ENCODE measurements at places on chromosomes 6 and 20.

DNA sequence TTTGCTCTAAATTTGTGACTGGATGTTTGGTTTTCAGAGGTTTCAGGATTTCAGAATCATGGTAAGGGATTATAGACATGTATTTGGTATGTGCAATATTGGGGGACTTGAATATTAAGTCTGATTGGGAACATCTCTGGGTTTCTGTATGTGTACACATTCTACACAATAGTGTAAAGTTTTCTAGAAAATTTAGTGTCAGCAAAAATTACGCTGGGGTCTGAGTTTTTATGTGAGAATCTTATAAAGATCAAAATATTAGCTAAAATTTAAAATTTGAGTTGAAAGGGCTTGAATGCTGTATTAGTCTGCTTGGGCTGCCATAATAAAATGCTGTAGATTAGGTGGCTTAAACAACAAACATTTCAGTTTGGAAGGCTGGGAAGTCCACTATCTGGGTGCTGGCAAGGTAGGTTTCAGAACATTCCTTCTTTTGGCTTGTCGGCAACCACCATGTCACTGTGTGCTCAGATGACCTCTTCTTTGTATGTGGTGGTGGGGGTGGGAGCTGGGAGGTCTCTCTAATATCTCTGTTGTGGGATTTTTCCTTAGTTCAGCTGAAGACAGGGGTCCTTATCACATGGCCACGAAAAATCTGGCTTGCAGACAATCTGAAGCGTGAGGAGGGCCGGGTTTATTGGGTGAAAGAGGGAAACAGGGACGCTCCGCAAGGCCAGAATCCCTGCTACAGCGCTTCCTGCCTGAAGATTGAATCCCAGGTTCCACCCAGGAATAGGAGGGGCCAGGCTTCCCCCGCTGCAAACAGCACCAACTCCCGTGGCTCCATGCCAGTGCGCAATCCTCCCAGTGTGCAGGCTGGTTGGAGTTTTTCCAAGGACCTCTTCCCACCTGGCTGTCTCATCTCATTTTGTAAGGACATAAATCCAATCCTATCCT lies 299.7 kb downstream of the PLCB1 start:
- no peak for DNase-seq

- DNase-seq: no peak
These were observed 740.5 kb downstream of the CBLN4 start for GRCh38 chr20:55264703-55265239.

- DNase-seq: no peak
These were observed 5.1 kb downstream of the MOCS1 start for GRCh38 chr6:39929039-39929732.

- DNase-seq: no peak
These were observed 157.7 kb upstream of the MMS22L start for GRCh38 chr6:97440590-97441176.

GRCh38 chr6:144647406-144647964 lies 362.4 kb downstream of the UTRN start:
- DNase-seq: no peak

- no peak for DNase-seq
These were observed 105.3 kb downstream of the FOXF2 start for GRCh38 chr6:1494671-1495070.

- no peak for DNase-seq
These were observed 197.8 kb downstream of the TFAP2B start for GRCh38 chr6:51016489-51016888.

GRCh38 chr20:61933951-61934715 lies 131.5 kb downstream of the TAF4 start:
- no peak for DNase-seq

- no peak for DNase-seq
These were observed 169.1 kb upstream of the CDYL start for GRCh38 chr6:4606821-4607704.

GRCh38 chr6:106146852-106147351 lies 60.8 kb downstream of the PRDM1 start:
- DNase-seq: no peak

- no peak for DNase-seq
These were observed 68.8 kb downstream of the AGPAT4 start for GRCh38 chr6:161204866-161205557.

- DNase-seq: no peak
These were observed 34.9 kb downstream of the GPLD1 start for GRCh38 chr6:24454452-24454851.

- DNase-seq: no peak
These were observed 387.1 kb downstream of the DHX35 start for GRCh38 chr20:39349240-39349639.

DNA sequence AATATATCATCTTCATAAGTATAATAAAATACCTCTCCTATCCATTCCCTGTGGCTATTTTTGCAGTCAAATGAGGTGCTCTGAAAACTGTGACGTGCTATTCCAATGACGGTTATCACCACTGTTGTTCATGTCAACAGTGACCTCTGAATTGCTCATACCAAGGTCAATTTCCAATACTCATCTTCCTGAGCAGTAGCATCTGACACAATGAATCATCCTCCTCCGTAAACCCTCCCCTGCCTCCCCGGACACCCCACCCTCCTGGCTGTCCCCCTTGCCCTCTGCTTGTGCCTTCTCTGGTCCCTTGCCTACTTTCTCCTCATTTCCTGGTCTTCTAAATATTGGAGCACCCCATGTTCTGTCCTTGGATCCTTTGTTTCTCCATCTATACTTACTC lies 77.7 kb upstream of the SLC22A23 start:
- no peak for DNase-seq

DNA sequence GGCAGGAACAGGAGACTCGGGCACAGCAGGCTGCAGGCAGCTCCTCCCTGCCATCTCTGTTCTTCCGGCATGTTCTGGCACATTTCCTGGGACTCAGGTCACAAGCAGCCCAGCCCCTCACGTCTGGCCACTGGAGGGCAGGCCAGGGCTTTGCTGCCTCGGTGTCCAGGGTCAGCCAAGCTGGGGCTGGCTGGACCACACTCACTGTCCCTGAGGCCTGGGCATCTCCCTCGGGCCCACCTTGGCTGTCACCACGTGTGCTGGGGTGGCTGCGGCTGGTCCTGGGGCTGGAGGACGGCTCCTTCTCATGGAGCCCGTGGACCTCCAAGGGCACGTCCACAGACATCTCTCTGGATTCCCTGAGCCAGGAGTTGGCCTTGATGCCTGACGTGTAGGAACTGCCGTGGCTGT lies 18.5 kb downstream of the FRMD1 start:
- no peak for DNase-seq

DNA sequence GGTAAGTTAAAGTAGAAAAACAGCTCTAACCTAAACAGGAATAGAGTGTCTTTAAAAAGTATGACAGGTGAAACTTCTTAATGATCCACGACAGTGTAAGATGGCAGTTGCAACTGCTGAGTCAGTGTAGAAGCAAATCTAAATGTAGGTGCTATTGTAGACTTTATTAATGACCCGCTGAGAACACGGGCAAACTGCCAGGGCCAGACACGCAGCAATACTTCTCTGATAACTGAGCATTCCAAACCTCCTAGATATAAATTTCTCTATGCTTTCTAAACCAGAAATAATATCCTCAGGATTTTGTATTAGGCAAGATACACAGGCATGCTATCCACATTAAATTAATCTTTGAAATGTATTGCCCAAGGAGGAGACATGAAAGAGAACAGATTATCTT lies 1076.4 kb downstream of the HACE1 start:
- no peak for DNase-seq

DNA sequence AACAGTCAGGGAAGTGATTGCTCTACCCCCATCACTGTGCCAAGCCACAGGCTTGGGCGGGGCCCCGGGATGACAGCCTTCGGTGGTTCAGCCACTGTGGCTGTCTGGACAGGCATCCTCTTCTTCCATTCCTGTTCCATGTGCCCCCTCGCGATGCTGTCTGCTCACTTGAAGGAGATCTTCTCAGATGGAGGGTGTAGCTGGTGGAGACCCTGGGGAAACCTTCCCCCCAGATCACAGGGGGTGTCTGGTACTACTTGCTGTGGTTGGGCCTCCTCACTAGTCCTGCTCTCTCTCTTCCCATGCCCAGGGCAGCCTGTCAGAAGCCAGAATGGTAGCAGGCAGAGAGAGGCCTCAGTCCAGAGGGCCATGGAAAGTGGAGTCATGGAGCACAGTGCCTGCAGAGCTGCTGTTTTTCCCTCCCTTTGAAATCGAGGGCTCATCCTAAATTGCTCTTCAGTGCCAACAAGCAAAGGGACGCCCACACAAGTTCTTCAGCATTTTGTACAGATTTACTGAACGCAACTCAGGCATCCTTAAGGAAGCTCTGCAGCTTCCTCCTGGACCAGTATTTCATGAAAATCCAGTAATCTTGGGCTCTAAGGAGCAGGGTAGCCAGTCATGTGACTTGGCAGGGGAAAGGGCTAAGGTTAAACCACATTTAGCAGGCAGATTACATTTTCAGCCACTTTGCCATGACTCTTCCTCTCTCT lies 326.6 kb downstream of the ZFAND3 start:
- no peak for DNase-seq

DNA sequence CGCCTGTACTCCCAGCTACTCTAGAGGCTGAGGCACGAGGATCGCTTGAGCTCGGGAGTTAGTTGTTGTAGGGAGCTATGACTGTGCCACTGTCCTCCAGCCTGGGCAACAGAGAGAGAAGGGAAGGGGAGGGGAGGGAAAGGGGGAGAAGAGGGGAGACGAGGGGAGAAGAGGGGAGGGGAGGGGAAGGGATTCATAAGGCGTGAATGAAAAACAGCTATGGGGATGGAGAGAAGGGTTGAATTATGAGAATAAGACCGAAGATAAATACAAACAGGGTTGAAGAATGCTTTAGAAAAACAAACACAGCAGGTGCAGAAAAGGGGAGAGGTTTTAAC lies 106.0 kb downstream of the TRIM27 start:
- no peak for DNase-seq

- no peak for DNase-seq
These were observed 208.7 kb downstream of the COL9A1 start for GRCh38 chr6:70094156-70094555.

GRCh38 chr6:134111062-134111677 lies 58.7 kb upstream of the SLC2A12 start:
- DNase-seq: peak; percentile 21

DNA sequence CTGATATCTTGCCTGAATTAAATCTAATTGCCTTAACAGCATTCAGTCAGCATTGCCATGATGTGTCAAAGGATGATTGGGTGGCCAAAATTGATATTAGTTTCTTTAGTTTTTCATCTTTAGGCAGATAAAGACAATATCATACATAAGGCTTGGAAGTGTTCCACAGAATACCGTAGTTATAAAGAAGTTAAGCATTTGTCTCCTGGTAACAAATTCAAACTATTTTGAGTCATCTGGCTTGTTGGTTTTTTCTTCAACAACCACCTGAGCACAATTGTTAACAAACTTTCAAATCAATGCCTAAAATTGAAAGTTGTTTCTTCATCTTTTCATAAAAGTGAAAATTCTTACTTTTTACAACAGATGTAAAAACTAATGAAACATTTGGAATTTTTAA lies 47.5 kb upstream of the ADGRF5 start:
- DNase-seq: no peak

DNA sequence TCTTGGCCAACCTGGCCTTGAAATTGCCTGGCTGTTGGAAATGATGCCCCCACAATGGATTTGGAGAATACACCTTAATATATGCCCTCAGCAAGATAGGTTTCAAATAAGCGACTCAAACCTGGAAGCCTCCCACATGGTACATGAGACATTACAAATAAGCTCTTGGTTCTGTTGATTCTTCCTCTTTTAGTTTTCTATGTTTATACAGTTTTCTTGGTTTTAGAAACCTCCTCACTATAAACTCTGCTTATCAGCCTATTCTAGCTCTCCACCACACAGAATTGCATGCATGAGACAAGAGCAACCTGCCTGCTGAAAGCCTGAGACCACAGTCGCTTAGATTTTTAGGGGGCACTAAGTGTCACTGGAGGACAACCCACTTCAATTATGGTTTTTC lies 108.8 kb upstream of the PREP start:
- no peak for DNase-seq

DNA sequence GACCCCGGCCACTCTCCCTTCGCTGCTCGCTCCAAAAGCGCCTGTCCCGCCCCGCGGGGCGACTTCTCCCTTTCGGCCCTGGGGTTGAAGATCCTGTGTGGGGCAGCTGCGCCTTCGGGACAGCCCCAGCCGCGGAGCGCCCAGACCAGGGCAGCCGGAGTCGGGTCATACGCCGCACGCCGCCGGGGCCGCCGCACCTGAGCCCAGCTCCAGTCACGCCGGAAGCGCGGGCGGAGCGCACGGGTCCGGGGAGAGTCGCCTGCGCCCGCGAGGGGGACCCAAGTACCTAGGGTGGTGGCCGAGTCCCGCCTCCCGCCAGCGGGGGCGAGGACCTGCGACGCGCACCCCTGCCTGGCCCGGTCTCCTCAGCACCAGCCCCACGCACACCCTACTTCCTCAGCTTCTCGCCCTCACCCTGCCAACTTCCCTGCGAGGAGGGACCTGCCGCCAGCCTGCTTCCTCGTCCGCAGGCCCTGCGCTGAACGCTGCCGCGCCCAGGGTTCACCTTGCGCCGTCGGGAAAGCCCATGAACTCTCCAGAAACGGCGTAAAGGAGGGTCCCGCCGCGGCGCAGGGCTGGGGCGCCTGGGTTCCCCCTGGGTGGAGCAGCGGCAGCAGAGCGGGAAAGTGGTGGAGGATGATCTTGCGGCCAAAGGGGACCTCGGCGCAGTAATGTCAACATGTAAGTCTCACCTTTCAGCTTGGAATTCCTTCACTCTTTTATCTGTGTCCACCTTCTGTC lies at the start of gene ADGRG6:
Gene ADGRG6, plus strand, starts transcription at position 357 of the 741 bp plus-strand sequence. Its CDS starts 323 bp downstream, at position 680.
- peak; percentile 32 for DNase-seq

DNA sequence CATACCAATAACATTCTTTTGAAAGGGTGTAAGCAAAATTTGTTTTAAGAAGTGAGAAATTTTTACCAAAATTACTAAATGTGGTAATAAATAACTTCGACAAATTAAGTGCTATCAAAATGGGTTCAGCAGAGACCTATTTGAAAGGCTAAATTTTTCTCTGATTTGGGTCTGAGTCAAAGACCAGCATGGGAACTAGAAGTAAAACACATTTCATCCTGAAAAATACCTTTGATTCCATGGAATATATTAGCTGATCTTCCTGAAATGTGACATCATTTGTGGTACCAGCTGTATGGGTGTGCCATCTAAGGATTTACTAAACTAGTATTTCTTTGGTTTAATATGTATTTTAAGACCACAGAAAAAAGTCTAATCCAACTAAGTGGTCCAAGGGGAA lies 63.6 kb downstream of the BLOC1S5 start:
- DNase-seq: no peak

DNA sequence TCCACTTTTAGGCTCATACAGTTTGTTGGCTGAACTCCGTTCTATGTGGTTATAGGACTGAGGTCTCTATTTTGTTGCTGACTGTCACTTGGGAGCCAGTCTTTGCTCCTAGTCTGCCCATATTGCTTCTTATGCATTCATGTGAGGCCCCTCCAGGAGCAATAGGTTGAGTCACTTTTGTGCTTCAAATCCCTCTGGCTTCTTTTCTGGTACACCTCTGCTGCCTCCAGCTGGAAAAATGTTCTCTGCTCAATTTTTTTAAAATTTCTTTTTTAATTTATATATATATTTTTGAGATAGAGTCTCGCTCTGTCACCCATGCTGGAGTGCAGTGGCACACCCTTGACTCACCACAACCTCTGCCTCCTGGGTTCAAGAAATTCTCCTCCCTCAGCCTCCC lies 42.7 kb upstream of the NOX3 start:
- no peak for DNase-seq

Data from stimulated activated CD4-positive, alpha-beta T cell treated with anti-CD3 and anti-CD28 coated beads, Interleukin-15, amount 100 ng/mL, for 48 hours (primary cell).